ENCODE measurements at places on chromosomes 4 and X.

GRCh38 chr4:79290376-79290775 is 35.5 kb downstream of the NAA11 start:
- DNase-seq = no peak

- no peak for DNase-seq
These were observed 144.3 kb downstream of the CHIC2 start for GRCh38 chr4:53920116-53920515.

GRCh38 chr4:11436673-11437072 is 8.0 kb upstream of the HS3ST1 start:
- DNase-seq = no peak

DNA sequence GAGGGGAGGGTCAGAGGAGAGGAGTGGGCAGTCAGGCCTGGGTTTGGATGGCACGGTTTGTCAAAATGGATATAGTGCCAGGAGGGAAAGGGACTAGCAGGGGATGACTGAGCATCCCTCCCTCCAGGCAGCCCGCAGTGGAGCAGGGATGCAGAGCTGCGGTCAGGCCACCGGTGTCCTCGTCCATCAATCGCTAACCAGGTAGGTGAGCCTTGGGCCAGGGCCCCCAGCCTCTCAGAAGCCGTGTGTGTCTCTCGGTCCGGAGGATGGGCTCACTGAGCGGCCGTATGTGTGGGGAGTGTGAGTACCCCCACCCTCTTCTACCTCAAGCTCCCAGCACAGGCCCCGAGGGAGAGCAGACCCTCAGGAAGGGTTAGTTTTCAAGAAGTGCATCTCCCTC is 538 bp upstream of the CYTL1 start:
- no peak for DNase-seq

DNA sequence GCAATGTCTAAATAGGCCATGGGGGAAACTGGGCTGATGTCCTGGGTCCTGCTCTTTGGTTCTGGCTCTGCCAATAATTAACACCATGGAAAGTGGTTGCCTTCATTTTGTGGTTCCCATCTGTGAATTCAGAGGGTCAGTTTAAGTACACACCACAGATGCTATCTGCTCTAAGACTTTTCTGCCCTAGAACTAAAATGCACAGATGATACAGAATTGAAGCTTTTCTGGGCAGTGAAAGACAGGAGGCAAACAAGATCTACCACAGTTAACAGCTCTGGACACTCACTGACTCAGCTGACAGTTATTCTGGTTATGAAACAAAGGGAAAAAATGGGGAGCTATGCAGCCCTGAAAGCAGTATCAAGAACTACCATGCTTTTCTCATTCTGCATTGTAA is 37.3 kb downstream of the APBB2 start:
- no peak for DNase-seq

DNA sequence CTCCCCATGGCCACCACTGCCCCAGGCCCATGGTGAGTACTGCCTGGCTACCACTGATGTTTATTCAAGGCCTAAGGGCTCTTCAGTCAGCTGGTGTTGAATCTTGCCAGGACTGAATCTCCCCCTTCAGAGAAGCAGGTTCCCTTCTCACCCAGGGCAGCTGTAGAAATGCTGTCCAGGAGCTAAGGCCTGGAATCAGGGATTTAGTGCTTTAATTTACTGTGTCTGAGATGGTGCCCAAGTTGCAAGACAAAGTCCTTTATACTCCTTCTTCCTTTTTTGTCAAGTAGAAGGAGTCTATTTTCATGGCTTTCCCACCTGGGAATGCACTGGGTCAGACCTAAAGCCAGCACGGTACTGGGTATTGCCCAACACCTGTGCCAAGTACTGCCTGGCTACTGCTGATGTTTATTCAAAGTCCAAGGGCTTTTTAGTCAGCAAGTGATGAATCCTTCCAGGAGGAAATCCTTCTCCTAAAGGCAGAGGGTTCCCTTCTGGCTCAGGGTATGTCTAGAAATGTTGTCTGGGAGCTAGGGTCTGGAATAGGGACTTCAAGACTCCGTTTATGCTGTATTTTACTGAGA is 117.6 kb upstream of the ATOH1 start:
- DNase-seq = no peak

GRCh38 chrX:10112510-10112909 is 44.3 kb upstream of the CLCN4 start:
- no peak for DNase-seq

DNA sequence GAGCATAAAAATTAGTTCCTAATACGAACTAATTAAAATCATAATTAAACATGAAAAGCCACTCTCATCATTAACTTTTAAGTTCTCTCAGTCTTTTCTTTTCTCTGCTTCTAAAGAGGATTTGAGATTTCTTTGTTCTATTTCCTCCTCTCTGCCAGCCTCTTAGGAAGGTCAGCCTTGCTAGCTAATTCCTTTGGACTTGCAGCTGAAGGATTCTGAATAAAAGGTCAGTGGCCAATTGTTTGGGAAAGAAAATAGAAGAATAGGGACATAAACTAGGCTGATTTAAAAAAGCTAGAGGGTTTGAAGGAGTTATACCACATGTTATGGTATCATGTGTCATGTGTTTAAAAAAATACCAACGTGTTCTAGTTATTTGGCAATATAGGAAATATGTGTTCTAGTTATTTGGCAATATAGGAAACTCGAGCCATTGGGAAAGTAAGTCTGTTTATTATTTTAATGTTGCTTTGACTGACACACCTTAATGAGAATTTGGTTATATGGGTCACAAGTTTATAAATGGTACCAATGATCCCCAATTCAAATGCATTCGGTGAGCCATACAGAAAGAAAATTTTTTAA is 1668.7 kb upstream of the PCDH7 start:
- no peak for DNase-seq

- no peak for DNase-seq
These were observed 72.5 kb upstream of the KCNIP4 start for GRCh38 chr4:22021106-22021505.

GRCh38 chrX:136147976-136148375 is 643 bp downstream of the FHL1 start:
- DNase-seq = no peak

DNA sequence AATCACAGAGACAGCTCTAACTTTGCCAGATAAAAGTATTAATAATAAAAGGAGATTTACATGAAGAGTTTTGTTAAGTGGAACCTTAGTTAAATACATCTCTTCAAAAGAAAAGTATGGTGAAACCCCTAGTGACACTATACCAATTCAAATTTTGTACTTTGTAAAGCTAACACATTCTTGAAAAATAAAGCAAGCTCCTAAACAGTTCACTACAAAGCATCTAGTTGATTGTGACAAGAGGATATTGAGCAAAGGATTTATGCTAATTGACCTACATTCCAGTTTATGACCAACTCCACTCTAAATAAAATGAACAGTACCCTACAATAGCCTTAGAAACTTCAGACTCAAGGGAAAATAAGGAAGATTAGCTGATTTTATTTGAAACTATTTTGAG is 69.4 kb upstream of the WDR17 start:
- DNase-seq = no peak

- DNase-seq = no peak
These were observed 87.7 kb upstream of the MAP3K15 start for GRCh38 chrX:19602866-19603622.

- DNase-seq = no peak
These were observed 97.3 kb upstream of the PSAPL1 start for GRCh38 chr4:7532043-7532442.

DNA sequence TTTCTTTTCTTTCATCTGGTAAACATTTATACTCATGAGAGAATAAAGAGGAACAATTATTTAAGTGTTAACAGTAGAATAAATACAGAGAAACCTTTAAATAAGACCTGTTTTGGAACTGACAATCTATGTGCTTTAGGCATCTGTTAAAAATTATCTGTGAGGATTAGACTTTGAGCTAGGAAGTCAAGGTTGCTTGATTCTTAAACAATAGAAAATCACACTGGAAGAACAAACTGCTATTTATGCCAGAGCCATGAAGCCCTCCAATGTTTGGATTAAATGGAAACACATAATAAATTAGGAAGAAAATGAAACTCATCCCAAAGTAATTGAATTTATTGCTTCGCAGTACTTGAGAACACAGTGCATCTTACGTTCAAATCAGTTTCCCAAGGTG is 207.2 kb upstream of the NPY2R start:
- no peak for DNase-seq

DNA sequence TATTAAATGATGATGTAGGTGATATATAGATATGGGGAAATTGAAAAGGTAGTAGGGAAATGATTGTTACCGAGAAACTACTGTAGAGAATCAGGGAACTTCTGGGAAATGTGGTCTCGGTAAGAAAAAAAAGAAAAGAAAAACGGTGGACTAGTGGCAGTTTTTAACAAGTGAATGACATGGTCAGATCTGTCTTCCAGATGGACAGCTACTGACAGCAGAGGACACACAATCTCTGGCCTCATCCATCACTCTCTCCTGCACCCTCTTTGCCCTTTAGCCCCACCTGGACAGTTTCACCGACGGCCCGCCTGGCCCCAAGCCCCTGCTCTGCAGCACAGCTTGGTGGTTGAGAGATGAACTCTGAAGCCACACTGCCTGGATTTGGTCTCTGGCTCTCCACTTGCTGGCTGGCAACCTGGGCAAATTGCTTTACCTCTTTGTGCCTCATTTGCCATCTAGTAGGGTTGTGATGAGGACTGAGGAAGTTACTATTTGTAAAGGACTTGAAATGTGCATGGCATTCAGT is 23.4 kb downstream of the RBM47 start:
- no peak for DNase-seq

DNA sequence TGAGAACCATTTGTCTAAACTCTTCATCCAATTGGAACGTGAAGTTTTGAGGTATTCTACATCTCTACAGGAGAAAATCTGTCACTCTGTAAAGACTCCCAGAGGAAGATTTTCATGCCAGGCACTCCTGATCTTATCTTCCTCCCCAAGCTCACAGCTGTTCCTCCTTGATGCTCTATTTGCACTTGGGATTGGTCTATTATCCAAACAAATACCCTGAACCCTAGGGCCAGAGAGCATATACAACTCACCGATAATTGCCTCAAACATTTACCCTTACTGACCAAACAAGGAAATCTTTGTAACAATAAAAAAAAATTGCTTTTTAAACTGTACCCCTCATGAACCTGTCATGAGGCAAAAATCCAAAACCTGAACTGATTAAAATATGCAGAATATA is 372.7 kb downstream of the SH2D1A start:
- DNase-seq = no peak

DNA sequence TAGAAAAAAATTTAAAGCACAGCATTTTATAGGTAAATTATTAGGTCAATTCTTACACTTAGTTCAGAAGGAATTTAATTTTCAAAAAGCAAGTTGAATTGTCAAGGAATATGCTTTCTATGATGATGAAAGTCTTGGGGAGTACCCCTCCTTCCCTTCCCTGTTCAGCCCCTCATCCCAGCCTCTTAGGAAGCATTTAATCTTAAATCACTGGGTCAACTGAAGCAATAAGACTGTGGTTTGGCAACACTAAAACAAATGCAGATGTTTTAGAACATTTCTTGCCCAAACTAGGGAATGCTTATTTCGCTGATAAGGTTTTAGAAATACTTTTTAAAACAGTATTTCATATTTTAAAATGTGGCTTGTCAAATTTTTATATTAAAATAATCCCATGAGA is 19.1 kb upstream of the ARSJ start:
- no peak for DNase-seq

GRCh38 chr4:155367608-155368007 is 9.2 kb downstream of the MAP9 start:
- DNase-seq = no peak

- peak; percentile 86 for DNase-seq
These were observed 13.8 kb downstream of the MAD2L1 start for GRCh38 chr4:120052856-120053255.

All from smooth muscle cell of the brain vasculature (primary cell).